ENCODE measurements at places on chromosomes 11 and 22.

DNA sequence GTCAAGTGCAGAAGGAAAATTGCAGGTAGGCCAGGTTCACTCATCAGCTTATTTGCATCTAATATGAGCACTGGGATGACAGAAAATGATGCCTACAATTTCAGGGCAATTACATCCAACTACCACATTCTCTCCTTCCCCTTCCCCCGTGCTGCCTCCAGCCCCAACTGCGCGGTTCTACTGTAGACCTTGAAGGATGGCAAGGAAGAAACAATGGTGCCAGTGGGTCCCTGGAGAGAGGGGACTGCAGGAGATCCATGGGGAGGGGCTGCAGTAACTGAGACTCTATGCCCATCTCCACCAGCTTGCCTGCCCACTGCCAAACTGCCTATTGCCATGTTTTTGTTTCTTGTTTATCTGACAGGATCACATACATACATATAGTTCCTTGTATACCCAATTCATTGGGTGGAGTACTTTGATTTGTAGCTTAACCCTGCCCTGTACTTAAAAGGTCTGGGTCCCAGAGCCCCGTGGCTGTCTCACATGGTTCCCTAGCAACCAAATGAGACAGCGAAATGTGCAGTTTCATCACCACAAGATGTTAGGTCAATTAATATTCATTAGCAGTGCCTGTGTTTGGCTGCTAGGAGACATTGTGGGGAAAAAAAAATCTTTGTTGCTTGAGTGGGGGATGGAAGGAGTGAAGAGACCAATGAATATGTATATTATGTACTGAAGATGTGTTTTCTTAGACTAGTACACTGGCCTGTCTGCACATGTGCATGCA, 253.5 kb upstream of the PLET1 start:
- DNase-seq: no peak

DNA sequence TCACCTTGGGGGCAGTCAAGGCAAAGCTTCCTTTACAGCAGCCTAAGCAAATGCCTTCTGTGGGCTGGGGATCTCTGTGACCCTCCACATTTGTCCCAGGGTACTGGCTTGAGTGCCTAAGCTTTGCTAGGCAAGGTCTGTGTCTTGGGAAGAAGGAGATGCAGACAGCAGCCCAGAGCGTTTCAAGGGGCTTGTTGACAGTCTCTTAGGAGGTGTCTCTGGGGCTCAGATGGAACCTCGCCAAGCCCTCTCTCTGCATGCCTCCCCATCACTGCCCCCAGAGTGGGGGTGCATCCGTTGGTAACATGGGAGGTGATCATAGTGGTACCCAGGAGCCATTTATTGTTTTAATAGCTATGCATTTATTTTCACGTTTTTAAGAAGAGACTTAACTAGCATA, 29.1 kb upstream of the TMPRSS4 start:
- no peak for DNase-seq

GRCh38 chr11:10021563-10021962, 272.5 kb downstream of the SBF2 start:
- DNase-seq: no peak

GRCh38 chr22:36771356-36772063, 4.4 kb downstream of the IFT27 start:
- no peak for DNase-seq

DNA sequence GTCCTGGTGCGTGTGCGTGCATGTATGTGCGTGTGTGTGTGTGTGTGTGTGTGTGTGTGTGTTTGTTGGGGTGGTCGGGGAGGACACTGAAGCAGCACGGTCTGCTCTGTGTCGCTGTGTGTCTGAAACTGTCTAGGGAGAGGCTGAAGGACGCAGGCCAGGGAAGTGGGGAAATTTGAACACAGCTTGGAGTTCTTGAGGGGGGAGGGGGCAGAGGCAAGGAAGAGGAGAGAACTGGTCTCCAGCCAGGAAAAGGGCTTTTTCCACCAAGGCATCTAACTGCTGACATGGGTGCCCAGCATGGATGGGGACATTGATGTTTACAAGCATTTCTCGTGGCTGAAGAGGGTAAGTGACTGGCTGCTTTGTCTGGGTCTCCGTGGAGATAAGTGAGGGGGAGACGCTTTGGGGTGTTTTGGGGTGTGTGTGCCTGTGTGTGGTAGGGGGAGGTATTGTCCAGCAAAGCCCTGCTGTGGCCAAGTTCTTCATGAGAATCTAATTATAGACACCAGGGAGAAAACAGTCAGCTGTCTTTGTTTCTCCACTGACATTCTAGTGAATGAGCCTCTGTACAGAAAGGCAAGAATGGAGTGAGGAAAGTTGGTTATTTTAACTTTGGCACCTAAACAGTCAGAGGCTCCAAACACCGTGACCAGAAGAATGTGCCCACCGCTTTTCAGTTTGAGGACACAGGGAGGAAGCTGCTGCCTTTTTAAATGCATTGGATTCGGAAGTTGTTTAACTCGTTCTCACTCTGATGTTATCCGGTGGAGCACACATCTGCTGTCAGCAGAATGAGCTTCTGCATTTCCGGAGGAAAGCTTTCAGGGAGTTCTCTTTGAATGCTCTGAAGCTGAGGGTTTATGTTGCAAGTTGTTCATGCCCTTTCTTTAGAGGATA, 63.7 kb downstream of the PPFIBP2 start:
- DNase-seq: peak; percentile 88

GRCh38 chr11:31422703-31423102, 53.0 kb downstream of the DNAJC24 start:
- DNase-seq: no peak

- no peak for DNase-seq
These were observed 323 bp upstream of the HIKESHI start for GRCh38 chr11:86301742-86302091.

- no peak for DNase-seq
These were observed 347.8 kb upstream of the PLET1 start for GRCh38 chr11:112608509-112608908.

DNA sequence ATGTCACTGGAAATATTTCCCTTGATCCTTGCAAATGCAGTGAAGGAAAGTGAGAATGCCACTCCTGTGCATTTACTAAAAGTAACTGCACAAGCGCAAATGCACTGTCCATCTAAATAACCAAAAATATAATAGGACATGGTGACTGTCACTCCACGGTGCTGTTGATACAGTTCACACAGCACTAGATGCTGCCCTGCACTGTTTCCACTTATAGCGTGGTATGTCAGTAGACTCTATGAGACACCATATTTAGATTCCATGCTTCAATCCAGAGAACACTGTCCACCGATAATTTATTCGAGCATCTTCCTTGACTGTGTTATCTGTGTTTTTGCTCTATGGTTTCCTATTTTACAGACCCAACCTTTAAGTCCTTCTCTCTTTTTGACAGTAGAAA, 125.8 kb downstream of the MAML2 start:
- DNase-seq: no peak

GRCh38 chr11:78573271-78573670, 1.4 kb downstream of the NARS2 start:
- DNase-seq: no peak

DNA sequence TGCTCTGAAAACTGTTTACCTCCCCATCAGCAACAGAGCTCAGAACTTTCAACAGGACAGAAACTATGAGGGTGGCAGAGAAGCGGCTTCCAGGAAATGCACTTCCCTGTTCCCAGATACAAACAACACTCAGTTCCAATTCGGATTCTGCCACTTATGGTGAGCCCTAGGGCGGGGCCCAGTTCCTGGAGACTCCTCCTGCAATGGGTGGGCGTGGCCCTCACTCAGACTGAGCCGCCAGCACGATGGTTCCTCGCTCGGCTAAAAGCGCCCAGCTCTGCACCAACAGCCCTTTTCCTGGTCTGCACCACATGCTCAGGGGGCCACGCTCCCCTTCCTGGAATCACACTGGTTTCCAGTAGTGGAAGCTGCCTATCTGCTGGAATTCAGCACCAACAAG, 314.1 kb downstream of the CTTN start:
- DNase-seq: no peak

GRCh38 chr11:69137151-69137844, 18.4 kb upstream of the SMIM38 start:
- DNase-seq: no peak

DNA sequence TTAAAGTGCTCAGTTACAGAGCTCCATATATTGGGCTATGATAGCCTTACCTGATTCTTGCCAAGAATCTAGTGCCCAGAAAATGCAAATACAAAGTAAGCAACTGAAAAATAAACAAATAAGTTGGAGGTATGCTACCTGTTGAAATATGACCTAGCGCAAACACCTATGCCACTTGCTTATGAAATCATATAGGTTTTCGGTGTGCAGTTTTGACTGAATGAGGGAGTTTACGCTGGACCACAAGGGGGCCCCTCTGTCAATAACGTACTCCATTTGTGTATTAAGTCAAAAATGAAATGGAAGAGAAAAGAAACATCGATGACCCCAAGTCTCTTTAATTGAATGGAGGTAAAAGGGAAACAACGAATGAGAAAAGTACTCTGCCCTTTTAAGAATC, 84.9 kb upstream of the TRIM77 start:
- peak; percentile 13 for DNase-seq

- DNase-seq: no peak
These were observed 3.4 kb upstream of the ADAMTS8 start for GRCh38 chr11:130431801-130432200.

DNA sequence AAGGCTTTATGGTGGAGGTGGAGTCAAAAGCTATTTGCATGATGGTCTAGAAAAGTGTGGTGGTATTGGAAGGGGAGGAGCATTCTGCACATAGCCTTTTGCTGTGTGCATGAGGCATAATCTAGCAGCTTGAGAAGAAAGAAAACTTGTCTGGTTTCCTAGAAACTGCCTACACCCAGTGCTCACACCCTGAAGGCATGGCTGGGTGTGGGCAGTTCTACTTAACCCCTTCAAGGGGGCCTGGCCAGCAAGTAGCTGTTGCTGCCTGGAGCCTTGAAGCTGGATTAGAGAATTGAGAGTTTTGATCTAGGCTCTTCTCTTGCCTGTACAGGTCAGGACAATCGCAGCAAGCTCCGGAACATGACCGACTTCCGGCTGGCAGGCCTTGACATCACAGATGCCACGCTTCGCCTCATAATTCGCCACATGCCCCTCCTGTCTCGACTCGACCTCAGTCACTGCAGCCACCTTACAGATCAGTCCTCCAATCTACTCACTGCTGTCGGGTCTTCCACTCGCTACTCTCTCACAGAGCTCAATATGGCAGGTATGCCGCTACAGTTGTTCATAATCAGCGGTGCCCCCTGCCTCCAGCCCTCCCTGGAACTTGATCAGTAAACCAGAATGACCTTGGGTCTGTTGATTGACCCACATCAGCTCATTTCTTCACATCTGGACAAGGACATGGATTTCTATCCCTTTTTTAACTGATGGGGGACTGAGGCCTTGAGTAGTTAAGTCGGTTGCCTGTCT, 12.2 kb upstream of the GRK2 start:
- no peak for DNase-seq

GRCh38 chr11:28759311-28759710, 651.1 kb downstream of the METTL15 start:
- no peak for DNase-seq

DNA sequence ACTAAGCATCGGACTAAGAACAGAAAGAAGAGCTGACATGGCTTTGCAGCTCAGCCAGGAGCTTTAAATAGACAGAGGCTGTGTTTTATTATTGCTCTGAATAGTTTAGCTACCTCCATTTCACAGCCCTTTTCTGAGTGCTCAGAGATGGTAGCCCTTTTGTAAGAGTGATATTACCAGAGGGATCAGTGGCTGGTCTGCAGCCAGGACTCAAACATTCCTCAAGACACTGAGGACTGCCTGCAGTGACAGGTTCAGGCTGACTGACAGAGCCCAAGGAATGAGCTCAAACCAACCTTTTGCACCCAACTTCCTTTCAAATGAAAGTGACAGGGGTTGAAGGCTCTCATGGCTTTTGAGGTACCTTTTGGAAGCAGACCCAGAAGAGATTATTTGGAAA, 189.0 kb downstream of the DDX10 start:
- no peak for DNase-seq

GRCh38 chr11:69454018-69454417, 27.4 kb upstream of the LINC01488 start:
- DNase-seq: no peak

DNA sequence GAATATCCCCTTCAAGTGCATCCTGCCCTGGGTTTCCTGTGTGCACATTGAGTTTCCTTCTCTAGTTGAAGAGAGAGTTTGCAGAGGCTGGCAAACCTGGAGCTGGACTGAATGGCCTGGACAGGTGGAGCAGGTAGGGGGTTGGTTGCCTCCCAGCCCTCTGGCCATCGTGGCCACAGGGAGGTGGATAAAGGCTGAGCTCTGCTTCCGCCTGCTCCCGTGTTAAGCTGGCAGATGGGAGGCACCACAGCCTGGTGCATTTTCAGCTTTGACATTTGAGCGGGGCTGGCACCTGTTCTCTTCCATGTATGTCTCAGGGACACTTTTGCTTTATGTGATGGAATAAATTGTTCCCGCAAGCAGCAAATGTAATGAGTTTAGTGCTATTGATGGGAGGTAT, 11.1 kb downstream of the MICAL2 start:
- DNase-seq: no peak

GRCh38 chr11:2451336-2451735, 6.5 kb downstream of the KCNQ1 start:
- no peak for DNase-seq

- DNase-seq: no peak
These were observed 239.6 kb downstream of the DDX10 start for GRCh38 chr11:108904480-108904879.

- peak; percentile 70 for DNase-seq
These were observed 65.2 kb downstream of the PDE2A start for GRCh38 chr11:72609045-72609444.

DNA sequence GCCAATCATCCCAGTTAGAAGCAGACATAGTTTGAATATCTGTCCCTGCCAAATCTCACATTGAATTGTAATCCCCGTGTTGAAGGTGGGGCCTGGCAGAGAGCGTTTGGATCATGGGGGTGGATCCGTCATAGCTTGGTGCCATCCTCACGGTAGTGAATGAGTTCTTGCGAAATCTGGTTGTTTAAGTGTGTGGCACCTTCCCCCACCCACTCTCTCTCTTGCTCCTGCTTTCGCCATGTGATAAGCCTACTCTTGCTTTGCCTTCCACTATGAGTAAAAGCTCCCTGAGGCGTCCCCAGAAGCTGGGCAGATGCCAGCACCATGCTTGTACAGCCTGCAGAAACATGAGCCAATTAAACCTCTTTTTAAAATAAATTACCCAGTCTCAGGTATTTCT, 5.0 kb upstream of the CCDC81 start:
- no peak for DNase-seq

DNA sequence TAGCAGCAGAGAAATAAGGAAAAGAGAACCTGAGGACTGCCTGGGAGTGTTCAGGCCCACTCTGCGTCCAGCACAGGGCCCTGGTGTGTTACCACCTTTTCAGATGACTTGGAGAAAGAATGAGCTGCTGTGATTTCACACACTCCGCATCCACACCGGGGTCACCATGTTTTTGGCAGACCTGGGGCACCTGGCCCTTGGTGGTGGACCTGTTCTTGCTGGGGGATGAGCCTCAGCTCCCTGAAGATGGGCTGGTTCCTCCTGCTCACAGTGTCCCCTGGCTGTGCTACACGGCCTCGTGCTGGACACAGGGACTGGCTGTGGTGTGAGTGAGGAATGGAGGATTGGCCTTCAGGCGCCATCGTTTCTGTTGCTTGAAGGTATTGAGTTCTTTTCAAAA, 1381.4 kb downstream of the TBC1D22A start:
- DNase-seq: no peak

GRCh38 chr22:49847751-49848689, 5.6 kb upstream of the ZBED4 start:
- peak; percentile 74 for DNase-seq

Data from NB4 (cell line).